ENCODE measurements at places on chromosomes 13 and 19.

DNA sequence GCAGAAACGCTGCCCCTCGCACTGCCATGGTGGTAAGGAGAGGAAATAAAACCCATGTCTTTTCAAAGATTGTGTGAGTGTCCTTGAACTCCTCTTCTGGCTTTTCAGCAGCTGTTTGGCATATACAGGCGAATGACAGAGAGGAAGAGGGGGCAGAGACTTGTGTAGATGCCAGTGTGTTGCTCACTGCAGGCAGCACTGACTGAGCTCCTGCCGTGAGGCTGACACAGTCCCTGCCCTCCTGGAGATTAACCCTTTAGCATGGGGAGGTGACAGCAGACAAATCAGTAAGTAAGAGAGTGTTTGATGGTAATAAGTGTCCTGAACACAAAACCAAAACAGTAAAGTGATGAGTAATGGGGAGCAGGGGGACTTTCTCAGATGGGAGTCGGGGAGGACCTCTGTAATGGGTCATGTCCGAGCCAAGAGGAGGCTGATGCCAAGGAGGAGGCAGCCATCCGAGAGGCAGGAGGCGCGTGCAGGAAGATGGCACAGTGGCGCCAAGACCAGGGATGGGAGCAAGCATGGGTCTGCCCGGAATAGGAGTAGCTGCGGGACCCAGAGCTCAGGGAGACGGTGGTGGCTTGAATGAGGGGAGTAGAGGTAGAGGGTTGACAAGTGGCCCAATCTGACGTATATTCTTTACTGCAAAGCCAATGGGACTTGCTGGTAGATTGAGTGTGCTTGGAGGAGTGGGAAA, 182.2 kb downstream of the FOXO1 start:
- no peak for DNase-seq

DNA sequence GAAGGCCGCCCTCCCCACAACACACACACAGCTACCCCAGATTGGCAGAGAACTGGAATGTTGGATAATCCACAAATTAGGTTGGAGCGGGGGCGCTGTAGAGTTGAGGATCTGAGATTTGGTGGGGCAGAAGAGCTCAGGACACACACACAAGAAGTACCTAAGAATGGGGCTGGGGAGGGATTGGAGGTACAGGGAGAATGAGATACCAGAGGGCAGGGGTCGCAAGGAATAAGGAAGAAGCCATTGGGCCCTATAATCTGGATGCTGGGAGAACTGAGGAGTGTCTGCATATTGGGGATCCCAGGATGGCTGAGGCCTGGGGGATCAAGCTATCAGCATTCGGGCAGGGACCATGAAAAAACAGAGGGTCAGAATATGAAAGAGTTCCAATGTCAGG, 11.5 kb downstream of the SYT3 start:
- DNase-seq: no peak

GRCh38 chr13:49953560-49953959, 17.4 kb upstream of the SPRYD7 start:
- DNase-seq: no peak

DNA sequence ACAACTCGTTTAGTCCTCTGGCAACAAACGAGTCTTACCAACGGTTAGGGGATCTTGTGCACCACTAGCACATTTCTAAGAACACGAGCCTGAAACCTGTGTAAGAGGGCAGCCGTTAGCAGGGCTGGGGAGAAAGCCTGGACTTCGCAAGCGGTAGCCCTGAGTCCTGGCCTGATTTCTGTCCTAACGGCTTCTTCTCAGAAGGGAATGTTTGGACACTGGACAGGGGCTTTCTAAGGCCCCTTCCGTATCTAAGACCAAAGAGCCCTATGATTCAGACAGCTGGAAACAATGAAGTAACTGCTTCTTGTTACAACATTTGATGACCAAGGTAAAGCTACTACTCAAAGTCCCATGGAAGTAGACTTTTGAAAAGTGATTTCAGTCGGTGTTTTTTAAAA, 2.2 kb downstream of the ANKRD10 start:
- no peak for DNase-seq

DNA sequence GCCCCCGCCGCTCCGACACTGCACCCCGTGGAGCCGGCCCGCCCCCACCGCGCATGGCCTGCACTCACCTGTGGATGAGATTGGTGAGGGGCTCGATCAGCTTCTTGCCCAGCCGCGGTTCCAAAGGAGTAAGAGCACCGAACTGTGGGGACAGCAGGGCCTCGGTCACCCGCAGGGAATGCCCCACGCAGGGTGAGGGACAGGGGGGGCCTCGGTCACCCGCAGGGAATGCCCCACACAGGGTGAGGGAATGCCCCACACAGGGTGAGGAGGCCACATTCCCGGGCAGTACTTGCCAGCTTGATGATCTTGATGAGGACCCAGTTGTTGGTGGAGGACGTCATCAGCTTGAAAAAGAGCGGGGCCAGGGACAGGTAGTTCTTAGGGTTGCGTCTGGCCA, 22.3 kb downstream of the AP3D1 start:
- no peak for DNase-seq

DNA sequence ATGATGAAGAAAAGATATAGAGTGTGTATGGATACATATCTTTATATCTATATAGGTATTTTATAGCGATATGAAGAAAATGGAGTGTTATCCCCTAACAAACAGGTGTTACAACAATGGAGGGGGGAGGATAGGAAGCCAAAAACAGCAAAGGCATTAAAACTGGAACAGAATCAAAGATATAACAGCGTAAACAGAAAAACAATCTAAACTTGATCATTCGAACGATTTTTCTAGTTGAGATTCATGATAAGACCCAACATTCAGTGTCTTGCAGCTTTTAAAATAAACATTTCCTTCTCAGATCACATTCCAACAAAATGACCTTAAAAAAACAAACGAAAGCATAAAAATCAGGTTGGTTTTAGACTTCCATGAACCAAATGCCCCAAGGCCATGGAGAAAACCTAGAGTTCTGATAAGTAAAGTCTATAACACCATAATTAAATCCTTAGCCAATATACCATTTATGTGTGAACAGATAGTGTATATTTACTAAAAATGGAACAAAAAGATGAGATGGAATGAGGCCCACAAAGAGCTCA, 55.7 kb downstream of the CAB39L start:
- DNase-seq: no peak

GRCh38 chr19:22533761-22534160, 100.4 kb upstream of the ZNF492 start:
- no peak for DNase-seq

- DNase-seq: no peak
These were observed 8.4 kb downstream of the EGLN2 start for GRCh38 chr19:40807147-40808020.

GRCh38 chr13:43270130-43270830, 246.9 kb downstream of the DNAJC15 start:
- DNase-seq: no peak

GRCh38 chr13:65529541-65529940, 1700.6 kb downstream of the PCDH9 start:
- DNase-seq: no peak

DNA sequence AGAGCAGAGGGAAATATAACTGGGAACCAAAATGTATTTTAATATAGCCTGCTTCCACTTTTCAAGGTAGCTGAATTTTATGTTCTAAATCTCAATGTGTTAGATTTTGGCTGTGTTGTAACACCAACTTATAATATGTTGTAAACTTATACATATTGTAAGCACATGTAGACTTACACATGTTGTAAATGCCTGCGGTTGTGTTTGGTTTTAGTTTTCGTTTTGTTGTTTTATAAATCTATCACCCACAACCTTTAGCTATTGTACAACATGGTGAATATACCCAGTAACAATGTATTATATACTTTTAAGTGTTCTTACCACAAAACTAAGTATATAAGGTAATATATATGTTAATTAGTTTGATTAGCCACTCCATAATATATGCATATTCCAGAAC, 15.6 kb downstream of the KCTD4 start:
- DNase-seq: no peak

DNA sequence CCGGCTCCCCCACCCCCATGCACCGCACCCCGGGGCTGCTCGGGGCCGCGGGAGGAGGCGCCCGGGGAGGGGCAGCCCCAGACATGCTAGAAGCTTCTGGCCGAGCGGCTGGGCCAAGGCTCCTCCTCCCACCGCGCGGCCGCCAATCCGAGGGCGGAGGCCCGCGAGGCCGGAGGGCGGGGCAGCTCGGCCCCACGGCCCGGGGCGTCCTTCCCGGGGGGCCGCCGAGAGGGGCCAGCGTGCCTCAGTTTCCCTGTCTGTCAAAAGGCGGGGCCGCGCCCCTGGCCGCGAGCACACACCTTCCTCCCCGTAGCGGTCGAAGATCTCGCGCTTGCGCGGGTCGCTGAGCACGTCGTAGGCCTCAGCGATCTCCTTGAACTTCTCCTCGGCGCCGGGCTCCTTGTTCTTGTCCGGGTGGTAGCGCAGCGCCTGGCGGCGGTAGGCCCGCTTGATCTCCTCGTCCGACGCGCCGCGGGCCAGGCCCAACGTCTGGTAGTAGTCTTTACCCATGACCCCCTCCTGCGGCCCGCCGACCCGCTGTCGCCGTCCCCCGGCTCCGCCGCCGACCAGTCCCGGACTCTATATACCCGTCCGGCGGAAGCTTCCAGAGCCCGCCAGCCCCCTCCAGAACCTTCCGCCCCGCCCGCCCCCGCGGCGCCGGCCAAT, at the start of gene DNAJB1:
TSS of gene DNAJB1 (minus strand) at position 558 of the 666 bp plus-strand sequence. CDS start at position 510, 48 bp downstream.
- peak; percentile 91 for DNase-seq

DNA sequence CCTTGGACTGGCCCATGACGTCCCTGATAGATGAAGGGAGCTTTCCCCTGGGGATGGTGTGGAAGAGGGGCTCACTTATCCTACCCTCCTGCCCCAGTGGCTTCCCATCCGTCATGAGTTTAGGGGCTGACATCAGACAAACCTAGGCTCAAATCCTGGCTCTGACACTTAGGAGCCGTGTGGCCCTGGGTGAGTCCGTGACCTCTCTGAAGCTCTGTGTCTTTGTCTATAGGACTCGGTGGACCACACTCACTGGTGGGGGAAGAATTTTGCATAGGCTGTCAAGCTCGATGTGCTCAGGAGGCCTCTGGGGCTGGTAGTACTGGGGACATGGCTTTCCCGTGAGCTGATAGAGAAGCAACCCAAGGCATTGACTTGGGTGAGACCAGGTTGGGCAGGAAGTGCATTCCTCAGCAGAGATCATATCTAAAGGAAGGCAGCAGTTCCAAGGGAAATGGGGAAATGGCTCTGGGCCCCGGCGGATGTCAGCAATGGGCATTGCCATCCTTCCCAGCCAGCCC, 17.4 kb upstream of the AP1M2 start:
- DNase-seq: peak; percentile 66

GRCh38 chr19:49339301-49340068, 4.3 kb downstream of the CD37 start:
- peak; percentile 54 for DNase-seq

GRCh38 chr19:48513289-48514122, 1.9 kb upstream of the LMTK3 start:
- DNase-seq: peak; percentile 90

DNA sequence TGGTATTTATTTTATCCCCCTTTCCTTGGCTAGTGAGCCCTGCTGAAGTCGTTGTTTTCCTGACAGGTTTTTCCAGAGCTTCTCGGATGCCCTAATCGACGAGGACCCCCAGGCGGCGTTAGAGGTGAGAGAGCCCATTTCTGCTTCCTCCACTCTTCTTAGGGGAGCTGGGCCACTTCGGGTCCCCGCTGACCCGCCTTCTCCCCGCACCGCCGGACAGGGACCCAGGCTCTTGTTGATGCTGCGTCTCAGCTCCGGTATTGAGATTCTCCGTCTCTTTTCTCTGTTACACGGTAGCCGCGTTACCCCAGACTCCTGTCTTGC, 306 bp downstream of the SUGT1 start:
- no peak for DNase-seq

DNA sequence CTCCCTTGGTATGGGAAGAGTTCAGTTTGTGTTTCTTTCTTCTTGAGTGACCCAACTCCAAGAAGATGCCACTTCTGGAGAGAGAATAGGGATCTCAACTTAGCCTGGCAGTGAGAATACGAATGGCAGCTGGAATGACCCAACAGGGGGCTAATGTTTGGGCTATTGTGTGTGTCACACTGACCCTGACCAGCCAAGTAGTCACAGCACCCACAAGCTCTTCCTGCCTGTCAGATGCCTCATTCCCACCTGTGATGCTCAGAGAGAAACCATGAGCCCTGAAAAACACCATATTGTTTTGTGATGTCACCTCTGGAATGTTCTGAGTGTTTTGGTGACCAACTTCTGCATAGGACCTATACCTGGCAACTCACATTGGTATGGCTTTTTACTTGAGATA, at the start of gene CBY2:
TSS of gene CBY2 (plus strand) at position 233 of the 400 bp plus-strand sequence. CDS start at position 304, 71 bp downstream.
- no peak for DNase-seq

GRCh38 chr13:43153436-43154090, 130.2 kb downstream of the DNAJC15 start:
- no peak for DNase-seq

GRCh38 chr19:37079238-37079637, 1.0 kb downstream of the ZNF420 start:
- no peak for DNase-seq

DNA sequence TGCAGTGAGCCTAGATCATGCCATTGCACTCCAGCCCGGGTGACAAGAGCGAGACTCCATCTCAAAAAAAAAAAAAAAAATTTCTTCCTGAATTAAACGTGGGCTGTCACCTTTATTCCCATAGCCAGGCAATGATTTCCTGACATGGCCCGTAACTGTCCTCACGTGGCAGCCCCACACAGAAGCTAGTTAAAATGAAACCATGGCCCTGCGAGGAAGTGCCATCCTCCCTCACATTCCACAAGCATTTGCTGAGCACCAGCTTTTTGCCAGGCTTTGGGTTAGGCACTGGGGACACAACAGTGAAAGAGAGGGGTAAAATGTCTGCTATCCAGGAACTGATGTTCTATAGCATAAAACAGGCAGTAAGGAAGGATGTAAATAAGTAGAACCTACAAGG, 13.2 kb upstream of the FBXO27 start:
- DNase-seq: no peak

GRCh38 chr13:86003029-86003428, 203.8 kb upstream of the SLITRK6 start:
- no peak for DNase-seq

DNA sequence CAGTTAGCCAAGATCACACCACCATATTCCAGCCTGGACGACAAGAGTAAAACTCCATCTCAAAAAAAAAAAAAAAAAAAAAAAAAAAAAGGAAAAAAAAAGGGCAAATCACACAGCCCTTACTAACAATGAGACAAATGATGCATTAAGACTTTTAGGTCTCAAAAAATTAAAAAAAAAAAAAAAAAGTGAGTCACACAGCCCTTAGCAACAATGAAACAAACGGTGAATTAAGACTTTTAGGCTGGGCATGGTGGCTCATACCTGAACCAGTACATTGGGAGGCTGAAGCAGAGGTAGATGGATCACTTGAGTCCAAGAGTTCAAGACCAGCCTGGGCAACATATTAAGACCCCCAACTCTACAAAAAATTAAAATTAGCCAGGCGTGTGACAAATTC, 32.4 kb upstream of the EIF3G start:
- no peak for DNase-seq
